ENCODE measurements at places on chromosomes 16 and 17.

DNA sequence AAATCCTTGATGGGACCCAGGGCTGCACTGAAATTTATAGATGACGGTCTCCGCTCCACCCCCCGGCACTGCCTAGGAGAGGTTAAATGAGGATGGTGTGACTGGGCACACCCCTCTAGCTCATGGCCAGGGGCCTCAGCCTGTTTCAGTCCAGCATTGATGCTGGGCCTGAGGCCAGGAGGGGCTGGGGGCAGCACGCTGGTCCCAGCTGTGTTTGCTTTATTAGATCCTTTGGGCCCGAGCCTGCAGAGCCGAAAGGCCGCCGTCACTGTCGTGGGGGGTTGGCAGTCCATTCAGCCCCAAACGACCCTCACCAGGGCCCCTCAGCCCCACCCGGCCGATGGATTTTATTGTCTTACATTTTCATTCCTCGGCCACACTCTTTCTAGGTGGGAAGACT, 10.8 kb upstream of the DOK4 start:
- no peak for DNase-seq

- no peak for DNase-seq
These were observed 21.0 kb downstream of the VASN start for GRCh38 chr16:4392382-4393239.

GRCh38 chr16:25817295-25817694, 125.5 kb downstream of the HS3ST4 start:
- DNase-seq: no peak

- no peak for DNase-seq
These were observed 17.0 kb upstream of the ABCA8 start for GRCh38 chr17:68972119-68972704.

- no peak for DNase-seq
These were observed 144.7 kb upstream of the SOX9 start for GRCh38 chr17:71976011-71976649.

DNA sequence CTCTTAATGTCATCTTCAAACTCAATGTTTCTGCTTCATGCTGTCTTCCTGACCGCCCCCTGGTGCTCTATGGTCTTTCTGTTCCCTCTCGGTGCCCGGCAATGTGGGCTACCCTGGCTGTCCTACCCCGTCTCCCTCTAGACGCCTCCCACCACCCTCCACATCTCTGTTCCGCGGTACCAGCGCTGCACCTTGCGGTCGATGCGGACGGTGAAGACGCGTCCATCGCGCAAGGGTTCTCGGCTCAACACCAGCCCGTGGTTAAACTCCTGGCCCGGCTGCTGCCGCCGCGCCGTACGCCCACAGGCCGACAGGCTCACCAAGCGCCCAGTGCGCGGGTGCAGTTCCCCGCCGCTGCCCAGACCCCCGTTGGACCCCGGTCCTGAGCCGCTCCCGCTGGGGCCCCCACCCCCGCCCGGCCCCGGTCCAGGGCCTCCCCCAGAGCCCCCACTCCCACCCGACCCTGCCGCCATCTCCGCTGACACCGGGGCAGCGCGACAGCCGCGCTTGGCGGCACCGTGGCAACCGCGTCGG, at the start of gene NEURL4:
TSS of gene NEURL4 (minus strand) at position 496 of the 534 bp plus-strand sequence. CDS start at position 473, 23 bp downstream.
- peak; percentile 41 for DNase-seq

- no peak for DNase-seq
These were observed 32.5 kb downstream of the NMT1 start for GRCh38 chr17:45093444-45094110.

DNA sequence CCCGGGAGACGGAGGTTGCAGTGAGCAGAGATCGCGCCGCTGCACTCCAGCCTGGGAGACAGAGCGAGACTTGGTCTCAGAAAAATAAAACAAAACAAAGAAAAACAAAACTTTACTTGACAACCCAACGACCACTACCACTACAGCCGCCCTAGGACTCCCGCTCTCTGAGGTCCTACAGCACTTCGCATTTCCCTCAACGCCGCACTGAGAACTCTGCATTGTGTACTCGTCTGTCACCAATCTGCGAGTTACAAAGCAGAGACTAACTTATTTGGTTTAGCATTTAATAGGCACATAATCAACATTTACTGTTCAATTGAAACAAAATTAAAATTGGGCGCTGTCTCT, 479 bp upstream of the ZNF207 start:
- DNase-seq: peak; percentile 16

DNA sequence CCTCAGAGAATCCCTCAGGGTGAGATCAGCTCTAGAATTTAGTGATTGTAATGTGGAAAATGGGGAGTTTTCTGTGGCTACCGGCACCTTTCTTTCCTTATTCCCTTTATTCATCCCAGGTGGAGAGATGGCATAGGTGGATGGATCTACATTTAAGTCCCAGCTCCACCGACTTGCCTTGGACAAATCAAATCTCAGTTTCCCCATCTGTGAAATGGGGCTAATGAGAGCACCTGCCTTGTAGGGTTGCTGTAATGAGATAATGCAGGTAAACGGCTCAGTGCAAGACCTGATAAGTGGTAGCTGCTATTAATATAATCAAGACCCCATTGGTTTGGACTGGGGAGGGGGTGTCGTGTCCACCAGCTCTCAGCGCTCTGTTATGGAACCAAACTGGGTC, 40.5 kb downstream of the OTOA start:
- no peak for DNase-seq

DNA sequence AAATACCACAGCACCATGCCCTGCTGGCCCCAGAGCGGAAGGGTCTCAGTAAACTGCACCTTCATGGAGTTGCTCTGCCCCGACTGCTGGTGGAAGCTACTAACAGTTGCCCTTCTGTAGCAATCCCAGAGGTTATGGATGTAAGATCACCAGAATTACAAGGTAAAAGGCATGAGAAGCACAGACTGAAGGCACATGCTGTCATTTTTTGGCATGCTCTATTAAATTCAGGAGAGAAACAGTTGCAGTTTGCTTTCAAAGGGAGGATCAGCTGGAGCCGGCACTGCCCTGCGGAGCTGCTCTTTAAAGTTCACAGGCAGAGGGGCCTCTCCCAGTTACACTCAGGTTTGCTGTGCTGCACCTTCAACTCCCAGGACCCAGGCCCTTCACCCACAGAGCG, 19.2 kb downstream of the NPRL3 start:
- no peak for DNase-seq

DNA sequence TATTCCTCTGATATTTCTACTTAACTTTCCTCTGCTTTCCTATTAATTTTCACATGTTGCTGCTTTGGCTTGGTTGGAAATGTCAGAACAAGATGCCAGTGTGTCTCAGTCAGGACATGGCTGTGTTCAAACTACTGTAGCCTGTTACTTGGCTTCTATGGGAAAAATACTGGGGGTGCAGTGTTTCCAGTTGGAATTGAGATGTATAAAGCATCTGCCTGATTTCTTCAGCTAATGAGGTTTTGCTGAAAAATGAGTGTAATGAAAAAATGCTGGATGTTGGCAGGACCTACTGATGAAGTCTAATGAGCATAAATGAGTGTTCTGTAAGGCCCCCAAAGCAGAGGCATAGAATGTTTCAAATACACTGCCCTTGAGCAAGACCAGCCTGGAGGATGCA, 166.6 kb downstream of the PHKB start:
- DNase-seq: no peak

- DNase-seq: peak; percentile 39
These were observed 34.7 kb upstream of the RBBP6 start for GRCh38 chr16:24504472-24505345.

DNA sequence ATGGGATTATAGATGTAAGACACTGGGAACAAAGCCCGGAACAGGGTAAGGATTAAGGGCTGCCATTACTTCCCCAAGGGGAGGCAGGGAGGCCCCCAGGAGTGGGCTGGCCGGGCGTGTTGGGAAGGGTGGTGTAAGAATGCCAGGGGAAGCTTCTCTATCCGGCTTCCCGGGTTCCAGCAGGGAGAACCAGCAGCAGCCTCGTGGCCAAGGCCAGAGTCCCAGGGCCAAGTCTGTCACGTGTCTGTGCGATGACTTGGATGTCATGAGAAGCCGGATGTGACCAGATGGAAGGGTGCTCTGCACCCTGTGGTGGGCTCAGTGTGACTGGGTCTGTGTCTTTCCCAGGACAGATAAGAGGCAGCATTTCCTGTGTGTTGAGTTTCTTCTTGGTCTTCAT, 52.1 kb downstream of the SCNN1B start:
- DNase-seq: no peak

- no peak for DNase-seq
These were observed 3.9 kb upstream of the WFIKKN1 start for GRCh38 chr16:626787-627453.

- DNase-seq: no peak
These were observed 441 bp downstream of the CMTM4 start for GRCh38 chr16:66695935-66696668.

DNA sequence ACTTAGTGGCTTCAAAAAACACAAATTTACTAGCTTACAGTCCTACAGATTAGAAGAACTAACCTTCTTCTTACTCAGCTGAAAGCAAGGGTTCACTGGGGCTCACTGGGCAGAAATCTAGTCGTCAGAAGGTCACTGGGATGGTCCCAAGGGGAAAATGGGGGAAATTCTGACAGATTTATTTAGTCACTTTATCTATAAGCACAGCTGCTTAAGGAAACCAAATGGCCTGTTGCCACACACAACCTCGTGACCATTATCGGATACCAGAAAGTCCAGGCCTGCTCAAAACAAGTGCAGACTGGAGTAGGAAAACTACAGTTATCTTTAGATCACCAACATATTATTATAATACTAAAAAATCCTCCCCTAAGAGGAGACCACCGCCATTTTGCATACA, 374.6 kb upstream of the ASIC2 start:
- DNase-seq: no peak

GRCh38 chr16:67082891-67083290, 26.9 kb upstream of the PHAF1 start:
- DNase-seq: no peak

DNA sequence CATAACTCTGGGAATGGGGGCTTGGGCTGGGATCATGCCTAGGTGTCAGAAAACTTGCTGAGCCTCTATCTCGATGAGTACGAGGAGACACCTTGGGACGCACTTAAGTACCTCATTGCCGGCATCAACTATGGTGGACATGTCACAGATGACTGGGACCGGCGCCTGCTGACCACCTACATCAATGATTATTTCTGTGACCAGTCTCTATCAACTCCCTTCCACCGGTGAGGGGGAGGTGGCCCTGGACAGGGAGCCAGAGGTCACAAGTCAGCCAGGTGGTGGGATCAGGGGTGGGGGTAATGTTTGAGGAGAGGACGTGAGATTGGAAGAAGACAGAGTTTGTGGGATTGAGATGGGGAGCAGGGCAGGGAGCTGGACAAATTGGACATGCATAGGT, 3.4 kb upstream of the KDM6B start:
- no peak for DNase-seq

- DNase-seq: no peak
These were observed 339.0 kb downstream of the TMEM114 start for GRCh38 chr16:8251298-8251697.

- no peak for DNase-seq
These were observed 5.9 kb upstream of the HOXB13 start for GRCh38 chr17:48734333-48735061.

- DNase-seq: no peak
These were observed 51.8 kb downstream of the SRL start for GRCh38 chr16:4190086-4190485.

DNA sequence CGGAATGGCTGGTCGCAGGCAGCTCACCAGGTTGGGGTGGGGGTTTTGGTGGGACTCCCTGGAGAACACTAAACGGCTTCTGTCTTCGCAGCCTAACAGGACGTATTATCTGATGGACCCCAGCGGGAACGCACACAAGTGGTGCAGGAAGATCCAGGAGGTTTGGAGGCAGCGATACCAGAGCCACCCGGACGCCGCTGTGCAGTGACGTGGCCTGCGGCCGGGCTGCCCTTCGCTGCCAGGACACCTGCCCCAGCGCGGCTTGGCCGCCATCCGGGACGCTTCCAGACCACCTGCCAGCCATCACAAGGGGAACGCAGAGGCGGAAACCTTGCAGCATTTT, 59.7 kb downstream of the PDPK1 start:
- no peak for DNase-seq

GRCh38 chr17:6505425-6506142, 50.8 kb downstream of the PITPNM3 start:
- DNase-seq: no peak

DNA sequence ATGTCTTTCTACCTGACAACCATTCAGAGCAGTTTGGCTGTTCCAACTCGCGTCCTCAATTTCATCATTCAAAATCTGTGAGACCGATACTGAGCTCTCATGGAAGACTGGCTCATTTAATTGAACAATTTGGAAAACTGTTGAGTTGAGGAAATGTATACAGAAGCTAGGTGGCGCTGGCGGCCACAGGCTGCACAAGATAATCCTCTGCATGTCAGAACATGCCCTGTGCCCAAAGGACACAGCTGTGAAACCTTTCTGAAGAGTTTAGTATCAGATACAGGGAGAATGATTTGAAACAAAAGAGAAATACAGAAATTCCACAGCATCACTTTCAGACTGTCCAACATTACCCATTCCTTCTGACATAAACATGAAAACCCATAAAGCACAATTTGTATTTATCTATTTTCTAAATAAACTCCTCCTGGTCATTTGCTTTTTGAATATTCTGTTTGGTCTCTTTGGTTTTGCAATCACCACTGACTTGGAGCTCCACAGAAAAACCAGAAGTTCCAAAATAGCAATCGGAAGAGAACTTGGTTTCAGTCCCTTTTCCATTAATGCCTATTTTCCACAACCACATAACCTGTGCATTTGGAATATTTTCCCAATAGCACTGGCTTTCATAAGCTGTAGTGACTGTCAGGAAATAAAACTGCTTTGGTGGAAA, 192.8 kb downstream of the MAP2K6 start:
- no peak for DNase-seq

- DNase-seq: no peak
These were observed 18.2 kb downstream of the PGS1 start for GRCh38 chr17:78396441-78397337.

DNA sequence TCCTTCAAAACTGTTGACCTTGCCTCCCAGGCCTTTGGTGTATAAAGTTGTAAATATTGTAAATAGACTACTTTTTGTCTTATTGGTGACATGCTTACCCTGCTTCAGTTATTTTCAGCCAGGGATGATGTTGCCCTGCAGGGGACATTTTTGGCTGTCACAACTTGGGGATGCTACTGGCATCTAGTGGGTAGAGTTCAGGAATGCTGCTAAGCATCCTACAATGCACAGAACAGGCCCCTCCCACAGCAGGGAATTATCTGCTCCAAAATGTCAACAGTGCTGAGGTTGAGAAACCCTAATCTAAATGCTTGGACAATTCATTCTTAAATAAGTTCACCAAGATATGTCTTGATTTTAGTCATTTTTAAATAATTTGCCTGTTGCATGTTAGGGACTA, 459.8 kb downstream of the PMP22 start:
- no peak for DNase-seq
